ENCODE measurements at places on chromosomes 12 and 14.
A peak's percentile ranks its signal among the peaks of the same experiment; 100 is the strongest.

DNA sequence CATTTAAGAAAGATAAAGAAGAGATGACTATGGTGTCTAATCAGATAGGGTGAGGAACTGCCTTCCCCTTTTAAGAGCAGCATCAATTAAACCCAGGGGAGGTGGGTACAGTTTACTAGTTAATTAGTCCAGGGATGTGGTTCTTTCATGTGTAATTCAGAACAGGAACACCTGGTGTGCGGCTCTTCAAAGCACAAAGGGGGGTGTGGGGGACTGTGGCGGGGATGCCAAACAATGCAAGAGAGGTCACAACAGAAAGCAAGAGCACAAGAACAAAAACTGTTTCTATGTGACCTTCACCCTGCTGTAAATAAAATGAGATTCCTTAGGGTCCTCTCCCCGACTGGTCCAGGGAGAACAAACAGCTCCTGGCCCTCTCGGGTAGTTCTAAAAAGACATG is 183.9 kb upstream of the SOX5 start:
- DNase-seq: no peak

- DNase-seq: no peak
Measured at GRCh38 chr12:123621101-123621500, 12.4 kb downstream of the EIF2B1 start.

DNA sequence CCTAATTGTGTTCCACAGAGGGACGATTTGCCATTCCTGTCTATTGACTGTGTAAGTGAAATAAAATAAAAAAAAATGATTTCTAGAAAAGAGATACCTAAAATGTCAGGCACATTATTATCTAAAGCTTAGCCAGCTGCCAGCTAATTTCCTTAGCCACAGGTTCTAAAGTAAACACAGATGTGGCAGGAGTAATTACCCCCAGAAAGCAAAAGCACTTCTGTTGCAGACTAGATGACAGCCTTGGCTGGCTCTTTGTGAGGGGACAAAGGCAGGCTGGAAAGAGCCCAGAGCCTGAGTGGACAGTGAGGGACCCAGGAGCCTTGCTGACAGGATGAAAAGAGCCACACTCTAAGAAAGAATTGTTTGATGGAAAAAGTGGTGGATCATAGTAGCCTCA is 418.1 kb downstream of the LRIG3 start:
- DNase-seq: no peak

DNA sequence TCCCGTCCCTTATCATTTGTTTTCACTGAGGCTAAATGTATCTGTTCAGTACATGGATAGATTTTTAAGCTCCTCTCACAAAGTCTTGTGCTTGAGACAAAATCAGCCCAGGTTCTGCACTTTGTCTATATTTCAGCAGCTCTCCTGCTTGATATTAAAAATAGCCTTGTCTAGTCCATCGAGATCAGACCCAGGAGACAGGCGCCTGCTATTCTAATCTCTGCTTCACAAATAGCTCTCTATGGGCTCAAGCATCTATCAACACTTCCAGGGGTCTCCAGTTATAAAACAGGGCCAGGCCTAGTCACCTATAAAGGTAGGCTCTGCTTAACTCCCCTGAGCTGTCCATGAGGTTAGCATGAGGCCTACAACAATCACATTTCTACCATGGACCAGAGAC is 62.5 kb downstream of the ZFP36L1 start:
- DNase-seq: no peak

DNA sequence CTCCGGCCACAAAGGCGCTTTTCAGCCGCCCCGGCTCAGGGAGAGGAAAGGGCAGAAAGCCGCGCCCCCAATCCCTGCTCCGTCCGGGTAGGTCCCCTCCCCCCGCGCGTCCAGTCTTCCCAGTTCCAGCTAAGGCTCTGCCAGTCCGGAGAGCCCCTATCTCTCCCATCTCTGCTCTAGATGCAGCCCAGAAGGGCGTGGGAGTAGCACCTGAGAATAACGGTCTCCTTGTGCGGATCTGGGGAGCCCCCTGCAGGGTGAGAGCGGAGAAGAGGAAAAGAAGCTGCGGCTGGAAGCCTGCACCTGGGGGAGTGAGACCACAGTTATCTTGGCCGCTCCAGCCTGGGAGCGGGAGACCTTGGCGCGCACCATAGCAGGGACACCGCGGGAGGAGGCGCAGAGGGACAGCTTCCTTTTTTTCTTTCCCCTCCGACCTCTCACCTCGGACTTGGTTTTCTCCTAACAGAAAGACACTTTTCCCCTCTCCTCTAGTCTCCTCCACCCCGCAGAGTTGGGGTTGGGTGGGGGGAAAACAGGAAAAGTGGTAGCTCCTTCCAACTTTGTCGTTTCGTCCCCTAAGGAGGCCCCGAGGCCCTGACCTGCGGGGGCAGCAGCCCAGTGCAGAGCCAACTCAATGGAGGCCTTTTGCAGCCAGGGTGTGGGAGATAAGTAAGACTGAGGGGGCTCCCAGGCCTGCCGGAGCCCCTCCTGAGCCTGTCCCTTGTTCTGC is 2.4 kb downstream of the DHH start:
- peak; percentile 34 for DNase-seq

GRCh38 chr14:83153081-83153480 is 1619.4 kb upstream of the SEL1L start:
- no peak for DNase-seq

GRCh38 chr12:109709401-109709991 is 4.1 kb upstream of the FAM222A start:
- no peak for DNase-seq

- no peak for DNase-seq
Measured at GRCh38 chr14:76829013-76829365, 2.8 kb downstream of the LRRC74A start.

DNA sequence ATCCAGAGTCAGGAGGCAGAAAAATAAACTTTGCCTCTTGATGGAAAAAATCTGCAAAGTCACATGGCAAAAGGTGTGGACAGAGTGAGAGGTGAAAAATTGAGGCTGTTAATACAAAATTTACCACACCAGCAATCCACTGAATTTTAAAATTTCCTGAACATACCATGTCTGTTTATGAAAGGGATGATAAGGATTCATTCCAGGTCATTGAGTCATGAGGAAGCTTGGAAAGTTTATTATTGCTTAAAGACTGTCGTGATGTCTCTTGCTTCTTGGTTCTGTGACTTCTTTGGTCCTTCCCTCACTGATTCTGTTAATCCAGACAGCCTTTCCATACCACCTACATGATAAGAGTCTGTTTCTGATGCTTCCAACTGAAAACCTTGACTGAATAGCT is 73.2 kb downstream of the TTC6 start:
- DNase-seq: no peak

DNA sequence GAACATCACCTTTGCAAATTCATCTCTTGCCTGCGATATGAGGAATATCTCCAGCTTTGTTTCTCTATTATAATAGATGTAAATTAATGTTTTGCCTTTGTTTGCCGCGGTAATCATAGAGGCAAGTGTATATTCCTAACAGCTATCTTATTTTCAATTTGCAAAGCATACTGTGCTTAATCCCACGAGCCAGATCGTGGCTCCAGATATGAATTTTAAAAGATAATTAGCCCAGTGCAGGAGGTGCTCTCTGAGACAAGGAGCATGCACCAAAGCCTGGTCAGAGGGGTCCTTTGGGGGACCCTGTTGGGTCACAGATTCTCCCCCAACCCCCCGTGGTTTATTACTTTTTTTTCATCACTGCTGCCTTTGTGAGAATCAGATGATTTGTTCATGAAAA is 1087.5 kb downstream of the BCL11B start:
- DNase-seq: no peak

DNA sequence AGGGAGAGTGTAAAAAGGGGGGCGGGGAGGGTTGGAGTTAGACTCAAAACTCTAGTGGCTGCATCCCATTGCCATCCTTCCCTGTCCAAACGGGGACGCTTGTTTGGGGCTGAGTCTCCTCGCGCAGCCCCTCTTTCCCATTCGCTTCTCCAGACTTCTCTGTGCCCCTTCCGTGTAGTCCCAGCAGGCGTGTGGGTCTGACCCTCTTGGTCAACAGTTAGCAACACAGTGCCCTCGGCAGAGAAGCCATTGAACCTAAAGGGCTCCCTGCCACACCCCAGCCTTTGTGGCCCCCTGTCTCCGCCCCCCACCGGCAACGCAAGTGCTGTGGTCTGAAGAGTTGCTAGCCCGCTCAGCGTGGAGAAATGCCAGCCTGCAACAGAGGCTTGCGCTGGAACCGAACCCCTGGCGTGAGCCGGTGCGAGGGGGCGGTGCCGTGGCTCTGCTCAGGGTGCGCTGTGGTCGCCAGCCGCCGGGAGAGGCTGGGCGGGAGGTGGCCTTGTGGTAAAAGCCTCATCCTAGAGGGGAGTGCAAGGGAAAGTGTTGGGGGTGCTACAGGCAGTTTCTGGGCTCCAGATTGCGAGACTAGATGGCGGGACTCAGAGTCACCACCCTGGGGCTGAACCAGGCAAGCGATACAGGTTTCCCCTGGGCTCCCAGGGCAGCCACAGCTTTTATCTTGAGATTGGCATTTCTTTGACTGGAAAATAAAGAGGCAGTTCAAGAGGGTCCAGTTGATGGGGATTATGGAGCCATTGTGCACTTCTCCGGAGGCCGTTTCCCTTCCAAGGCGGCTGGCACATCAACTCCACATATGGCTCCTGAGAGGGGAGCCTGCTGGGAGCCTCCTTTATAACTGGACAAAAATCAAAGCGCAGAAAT is 2.1 kb downstream of the PLXNC1 start:
- no peak for DNase-seq

DNA sequence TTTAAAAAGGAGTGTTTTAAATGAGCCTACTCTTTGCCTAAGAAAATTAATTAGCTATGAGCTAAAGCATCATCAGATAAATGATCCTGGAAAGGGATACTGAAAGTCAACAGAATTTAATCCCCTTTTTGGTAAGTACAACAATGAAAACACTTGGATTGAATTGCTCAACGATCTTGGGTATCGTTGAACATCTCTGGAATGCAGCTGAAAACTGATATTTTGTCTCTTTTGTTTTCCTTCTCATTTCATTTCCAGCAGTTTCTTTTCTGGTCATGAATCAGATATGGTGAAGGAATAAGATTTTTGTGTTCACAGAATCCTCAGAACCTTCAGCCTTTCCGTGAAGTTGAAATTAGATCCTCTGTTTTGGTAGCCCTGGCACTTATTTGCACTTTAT is 771.2 kb downstream of the FSCB start:
- no peak for DNase-seq

DNA sequence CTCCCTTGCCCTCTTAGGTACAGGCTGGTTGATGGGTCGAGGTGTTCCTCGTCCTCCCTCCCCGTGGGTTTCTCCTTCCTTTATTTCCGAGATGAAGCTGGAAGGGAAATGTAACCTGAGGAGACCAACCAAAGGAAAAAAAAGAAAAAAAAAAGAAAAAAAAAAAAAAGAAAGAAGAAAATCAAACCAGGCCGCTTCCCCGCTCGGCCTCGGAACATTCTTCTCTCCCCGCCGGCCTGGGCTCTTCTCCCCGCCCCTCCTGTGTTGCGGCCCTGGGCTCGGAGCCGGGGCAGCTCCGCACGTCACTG is 1.6 kb upstream of the NFATC4 start:
- no peak for DNase-seq

DNA sequence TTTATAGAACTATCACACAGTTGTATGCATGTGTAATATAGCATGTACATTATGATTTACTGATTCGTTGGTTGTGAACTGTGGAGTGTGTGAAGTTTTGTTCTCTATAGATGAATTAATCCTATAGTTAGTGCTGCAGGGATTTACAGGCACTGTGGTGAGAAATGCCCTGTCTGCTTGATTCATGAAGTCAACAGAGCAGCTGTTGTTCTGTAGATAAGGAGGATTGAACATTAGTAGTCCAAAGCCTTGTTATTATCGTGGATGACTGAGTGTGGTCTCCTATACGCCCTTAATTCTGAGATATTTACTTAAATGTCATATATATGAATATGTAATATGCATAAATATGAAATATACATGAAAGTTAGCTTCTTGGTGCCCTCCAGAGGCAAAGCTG is 98.3 kb downstream of the DNAH10 start:
- DNase-seq: no peak

DNA sequence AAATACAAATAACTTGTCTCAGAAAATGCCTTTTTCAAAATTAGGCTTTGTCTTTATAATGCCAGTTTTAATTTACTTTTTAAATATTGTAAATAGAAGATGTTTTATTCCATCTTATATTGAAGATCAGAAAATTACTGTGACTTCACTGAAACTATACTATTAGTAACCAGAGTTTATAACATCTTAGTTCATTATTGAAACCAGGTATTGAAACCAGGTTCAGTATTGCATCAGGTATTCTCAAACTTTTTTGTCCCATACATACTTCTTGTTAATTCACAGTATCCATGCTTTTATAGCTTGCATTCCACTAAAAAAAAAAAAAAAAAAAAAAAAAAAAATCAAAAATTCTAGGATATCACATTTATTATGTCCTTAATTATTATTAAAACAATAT is 227.5 kb downstream of the GXYLT1 start:
- DNase-seq: no peak

DNA sequence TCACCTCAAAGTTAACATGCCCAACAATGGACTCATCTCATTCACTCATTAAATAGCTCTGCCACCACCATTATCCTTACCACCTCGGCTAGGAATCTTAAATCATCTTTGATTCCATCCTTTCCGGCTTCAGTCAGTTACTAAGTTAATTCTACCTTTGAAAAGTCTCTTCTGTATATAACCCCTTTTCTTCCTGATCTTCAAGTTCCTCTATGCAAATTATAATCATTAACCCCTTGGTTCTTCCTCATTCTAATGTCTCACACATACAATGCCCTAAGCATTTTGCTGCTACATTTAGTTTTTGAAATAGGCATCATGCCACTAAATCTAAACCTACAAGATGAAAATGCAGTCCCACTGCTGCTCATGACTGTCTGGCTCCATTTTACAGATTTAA is 51.6 kb downstream of the ATP2B1 start:
- DNase-seq: no peak

GRCh38 chr12:54616933-54617680 is 17.6 kb downstream of the LACRT start:
- no peak for DNase-seq

- no peak for DNase-seq
Measured at GRCh38 chr14:55092341-55092740, 36.7 kb upstream of the LGALS3 start.

DNA sequence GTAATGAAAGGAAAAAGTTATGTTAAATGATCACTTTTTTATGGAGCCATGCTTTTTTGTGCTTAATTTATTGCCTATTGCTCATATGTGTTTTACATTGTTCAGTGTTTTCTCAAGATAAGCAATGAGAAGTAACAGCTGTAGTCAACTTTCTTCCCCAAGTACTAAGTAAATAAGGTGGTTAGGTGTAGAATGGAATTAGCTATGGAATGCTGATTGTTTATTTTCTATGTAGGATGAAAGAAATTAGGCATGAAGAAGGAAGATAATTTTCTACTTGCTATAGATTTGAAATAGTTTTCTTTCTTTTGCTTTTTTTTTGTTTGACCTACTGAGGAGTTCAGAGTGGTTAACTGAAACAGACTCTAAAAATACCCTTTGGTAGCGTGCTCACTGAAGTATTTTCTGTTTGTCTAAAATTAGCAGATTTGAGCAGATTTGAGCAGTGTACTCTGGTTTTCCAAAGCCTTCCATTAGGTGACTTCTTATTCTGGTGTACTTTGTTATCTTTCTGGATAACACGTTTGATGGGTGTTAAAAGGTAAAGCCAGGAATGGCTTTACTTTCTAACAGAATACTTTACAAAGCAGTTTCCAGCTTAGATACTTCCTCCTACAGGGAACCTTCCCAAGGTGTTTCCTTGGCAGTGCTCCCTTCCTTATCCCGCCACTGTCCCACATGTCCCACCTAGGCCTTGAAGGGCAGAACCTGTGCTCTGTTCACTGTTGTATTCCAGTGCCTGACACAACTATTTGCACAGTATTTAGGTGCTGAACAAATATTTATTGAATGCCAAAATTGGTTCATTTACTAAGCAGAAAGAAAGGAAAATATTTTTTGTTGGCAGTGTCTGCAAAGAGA is 56.0 kb downstream of the RASSF3 start:
- no peak for DNase-seq
